ENCODE measurements at places on chromosomes 2 and 18.

DNA sequence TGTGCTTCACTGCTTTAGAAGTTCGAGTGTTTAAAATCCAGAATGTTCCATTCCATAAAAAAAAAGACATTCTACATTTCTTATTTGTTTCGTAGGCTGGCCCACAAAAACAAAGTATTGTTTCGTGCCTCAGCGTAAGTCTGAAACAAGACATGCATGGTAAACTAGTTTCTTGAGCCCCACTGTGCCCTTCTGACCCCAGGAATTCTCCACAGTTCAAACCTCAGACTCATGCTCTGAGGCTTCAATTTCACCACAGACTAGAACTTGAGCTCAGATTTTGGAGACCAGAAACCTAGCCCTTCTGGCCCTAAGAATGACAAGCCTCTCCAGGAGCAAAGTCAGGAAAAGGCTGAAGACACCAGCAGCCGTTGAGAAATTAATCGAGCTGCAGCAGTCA, 151.5 kb downstream of the SLC8A1 start:
- DNase-seq = no peak

GRCh38 chr2:219671279-219671678, 43.8 kb downstream of the SLC4A3 start:
- no peak for DNase-seq

DNA sequence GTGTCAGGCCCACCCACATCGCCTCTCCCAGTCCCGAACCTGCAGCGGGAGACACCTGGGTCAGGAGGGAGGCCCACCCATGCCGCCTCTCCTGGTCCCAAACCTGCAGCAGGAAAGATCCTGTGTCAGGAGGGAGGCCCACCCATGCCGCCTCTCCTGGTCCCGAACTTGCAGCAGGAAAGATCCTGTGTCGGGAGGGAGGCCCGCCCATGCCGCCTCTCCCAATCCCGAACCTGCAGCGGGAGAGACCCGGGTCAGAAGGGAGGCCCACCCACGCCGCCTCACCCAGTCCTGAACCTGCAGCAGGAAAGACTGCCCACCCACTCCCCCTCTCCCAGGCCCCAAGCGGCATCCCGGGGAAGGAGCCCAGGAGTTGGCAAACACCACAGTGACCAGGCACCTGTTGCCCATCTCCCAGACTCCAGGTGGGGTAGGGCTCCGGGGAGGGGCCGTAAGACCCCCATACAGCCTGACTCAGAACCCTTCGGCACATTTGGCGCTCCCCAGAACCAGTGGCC, 7.8 kb downstream of the SLC66A2 start:
- no peak for DNase-seq

DNA sequence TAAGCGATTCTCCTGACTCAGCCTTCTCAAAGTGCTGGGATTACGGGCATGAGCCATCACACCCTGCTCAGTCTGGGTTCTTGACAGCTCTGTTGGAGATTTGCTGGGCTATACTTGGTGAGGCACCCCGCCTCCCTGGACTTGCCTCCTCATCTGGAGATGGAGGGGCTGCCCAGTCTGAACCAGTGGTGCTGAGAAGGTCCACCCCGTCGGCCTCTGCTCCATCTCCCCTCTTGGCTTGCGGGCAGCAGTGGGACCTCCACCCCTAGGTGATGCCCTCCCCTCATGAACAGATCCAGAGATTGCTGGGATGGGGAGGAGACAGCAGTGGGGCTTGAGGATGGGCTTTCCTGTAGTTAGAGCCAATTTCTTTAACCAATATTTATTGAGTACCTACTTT, 120.9 kb downstream of the CLIP4 start:
- DNase-seq = no peak

DNA sequence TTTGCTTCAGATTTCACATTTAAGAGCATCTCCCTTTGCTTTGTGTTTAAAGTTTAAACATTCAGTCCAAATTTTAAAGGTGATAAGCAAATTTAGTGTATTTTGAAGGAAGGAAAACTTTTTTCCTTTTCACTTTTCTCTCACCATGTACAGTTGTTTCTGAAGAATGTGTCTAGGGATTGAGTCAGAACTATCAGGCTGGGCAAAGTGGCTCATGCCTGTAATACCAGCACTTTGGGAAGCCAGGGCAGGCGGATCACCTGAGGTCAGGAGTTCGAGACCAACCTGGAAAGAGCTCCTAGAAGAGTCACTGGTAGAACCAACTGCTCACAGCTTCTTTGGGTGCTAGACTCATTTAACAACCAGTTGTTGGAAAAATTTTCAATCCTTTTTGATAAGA, 327.0 kb upstream of the THUMPD2 start:
- no peak for DNase-seq

GRCh38 chr2:1738646-1739302, 5.5 kb downstream of the PXDN start:
- no peak for DNase-seq

DNA sequence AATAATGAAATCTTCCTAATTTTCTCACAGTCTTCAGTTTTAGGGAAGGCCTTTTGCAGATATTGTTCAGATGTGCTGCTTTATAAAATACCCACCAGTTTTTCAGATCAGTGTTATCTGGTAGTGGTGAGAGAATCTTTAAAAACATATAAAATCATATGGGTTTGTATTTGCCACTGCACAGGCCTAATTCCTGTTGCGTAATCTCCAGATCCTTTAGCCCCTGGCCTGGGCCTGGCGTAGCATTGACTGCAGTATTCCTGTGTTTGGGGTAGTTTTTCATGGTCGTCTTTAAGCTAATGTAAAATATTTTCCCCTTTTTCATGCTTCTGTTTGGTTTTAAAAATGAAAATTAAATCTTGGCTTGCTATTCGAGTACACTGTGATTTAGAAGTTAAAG, 43.2 kb downstream of the TSHZ1 start:
- DNase-seq = no peak

GRCh38 chr2:4791488-4791887, 900.7 kb upstream of the SOX11 start:
- no peak for DNase-seq

- peak; percentile 20 for DNase-seq
These were observed 515 bp upstream of the PLEKHB2 start for GRCh38 chr2:131104487-131105155.

GRCh38 chr2:43931293-43931692, 64.5 kb downstream of the LRPPRC start:
- no peak for DNase-seq

DNA sequence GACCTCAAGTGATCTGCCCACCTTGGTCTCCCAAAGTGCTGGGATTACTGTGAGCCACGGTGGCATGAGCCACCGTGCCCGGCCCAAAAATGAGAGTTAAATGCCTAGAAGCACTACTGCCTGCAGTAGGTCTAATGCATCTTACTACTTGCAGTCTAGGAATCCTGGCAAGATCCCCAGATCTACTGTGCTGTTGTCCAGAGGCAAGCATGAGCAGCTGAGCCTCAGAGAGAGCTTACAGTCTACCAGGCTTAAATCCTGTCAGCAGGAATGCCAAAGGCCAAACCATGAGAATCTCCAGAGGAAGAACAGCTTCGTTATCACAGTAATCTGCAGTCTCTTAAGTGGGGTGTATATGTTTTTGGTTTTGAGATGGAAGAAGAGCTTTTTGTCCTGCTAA, 54.4 kb downstream of the XRCC5 start:
- no peak for DNase-seq

GRCh38 chr2:45008296-45009129, 739 bp downstream of the SIX2 start:
- no peak for DNase-seq

DNA sequence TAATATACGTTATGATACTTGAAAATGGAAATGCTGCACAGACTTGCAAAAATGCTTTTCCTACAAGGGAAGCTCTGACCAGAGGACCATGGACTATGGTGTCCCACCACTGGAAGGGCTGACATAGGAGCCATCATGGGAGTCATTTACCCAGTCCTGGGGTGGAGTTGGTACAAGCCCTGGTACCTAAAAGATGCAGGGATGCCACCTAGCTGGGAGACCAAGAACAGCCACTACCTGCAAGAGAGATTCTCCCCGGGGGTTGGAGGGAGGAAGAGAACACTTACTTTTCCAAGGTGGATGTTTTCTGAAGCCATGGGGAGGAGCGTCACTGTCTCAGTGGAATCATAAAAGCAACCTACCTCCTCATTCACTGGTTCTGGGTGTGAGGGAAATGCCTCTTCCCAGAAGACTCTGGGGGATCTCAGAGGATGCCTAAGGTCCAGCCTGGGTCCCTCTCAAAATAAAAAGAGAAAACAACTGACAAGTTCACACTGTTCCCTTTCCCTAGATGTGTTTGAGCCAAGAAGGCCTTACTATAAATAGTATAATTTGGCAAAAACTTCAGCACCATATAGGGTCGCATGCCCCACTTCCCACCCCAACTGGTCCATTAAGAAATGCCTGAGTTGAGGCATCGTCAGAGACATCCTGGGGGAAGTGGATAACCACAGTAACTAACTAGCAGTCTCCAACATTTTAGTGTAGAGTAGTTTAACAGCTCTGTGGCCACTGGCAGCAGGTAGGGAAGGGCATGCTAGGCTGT, 39.9 kb downstream of the REEP1 start:
- DNase-seq = no peak

DNA sequence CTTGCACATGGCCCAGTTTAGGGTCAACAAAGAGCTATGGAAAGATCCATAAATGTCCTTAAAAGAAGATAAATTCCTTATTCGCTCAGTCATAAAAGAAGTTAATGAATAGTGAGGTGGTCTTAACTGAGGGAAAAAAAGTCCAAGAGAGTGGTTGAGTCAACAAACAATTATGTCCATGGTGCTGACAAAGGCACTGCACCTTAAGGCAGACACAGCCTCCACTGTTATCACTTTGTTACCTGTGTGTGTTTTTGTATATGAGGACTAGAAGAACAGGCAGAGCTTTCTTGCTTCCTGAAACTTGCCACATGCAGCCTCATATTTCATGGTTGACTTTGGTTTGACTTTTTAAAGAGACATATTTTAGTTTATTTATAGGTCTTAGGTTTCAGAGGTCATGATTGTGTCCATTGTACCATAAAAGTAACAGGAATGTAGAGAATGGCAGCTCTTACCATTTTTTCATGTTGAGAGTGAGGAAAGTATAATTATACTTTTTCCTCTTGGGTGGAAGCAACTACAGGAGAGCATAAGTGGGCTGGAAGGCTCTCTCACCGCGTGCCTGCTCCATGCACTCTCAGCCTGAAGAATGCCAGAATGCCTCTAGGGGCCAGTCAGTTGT, 93.6 kb downstream of the XRCC5 start:
- no peak for DNase-seq

GRCh38 chr2:202135091-202135874, 62.2 kb downstream of the KIAA2012 start:
- no peak for DNase-seq

GRCh38 chr2:233409286-233409991, 55.1 kb downstream of the DGKD start:
- DNase-seq = no peak

DNA sequence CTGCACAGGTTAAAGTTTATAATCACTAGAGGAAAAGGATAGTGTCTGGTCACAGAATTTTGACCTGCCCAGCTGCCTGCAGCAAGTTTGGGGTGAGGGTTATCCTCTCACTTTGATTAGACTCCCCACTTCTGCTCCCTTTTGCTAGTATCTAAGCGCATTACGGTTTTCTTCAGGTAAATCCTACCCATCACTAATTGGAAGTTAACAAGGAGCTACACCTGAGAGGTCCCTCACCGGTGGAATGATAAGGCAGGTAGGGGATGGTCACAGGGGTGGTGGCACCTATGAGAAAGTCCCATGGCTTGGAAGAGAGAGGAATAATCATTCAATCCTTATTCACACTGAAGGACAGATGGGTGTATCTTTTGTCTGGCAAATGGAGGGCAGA, 7.6 kb downstream of the BCL2 start:
- DNase-seq = no peak

DNA sequence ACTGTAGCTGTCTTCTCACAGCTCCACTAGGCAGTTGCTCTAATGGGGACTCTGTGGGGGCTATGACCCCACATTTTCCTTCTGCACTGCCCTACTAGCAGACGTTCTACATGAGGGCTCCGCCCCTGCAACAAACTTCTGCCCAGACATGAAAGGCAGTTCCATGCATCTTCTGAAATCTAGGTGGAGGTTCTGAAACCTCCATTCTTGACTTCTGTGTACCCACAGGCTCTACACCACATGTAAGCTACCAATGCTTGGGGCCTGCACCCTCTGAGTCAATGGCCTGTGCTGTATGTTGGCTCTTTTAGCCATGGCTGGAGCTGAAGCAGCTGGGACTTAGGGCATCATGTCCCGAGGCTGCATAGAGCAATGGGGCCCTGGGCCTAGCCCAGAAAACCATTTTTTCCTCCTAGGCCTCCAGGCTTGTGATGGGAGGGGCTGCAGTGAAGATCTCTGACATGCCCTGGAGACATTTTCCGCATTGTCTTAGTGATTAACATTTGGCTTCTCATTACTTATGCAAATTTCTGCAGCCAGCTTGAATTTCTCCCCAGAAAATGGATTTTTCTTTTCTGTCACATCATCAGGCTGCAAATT, 123.0 kb downstream of the MYCN start:
- no peak for DNase-seq

GRCh38 chr2:44801841-44802776, 139.4 kb upstream of the SIX3 start:
- no peak for DNase-seq

- no peak for DNase-seq
These were observed 494.2 kb upstream of the RAB6C start for GRCh38 chr2:129484999-129485897.

DNA sequence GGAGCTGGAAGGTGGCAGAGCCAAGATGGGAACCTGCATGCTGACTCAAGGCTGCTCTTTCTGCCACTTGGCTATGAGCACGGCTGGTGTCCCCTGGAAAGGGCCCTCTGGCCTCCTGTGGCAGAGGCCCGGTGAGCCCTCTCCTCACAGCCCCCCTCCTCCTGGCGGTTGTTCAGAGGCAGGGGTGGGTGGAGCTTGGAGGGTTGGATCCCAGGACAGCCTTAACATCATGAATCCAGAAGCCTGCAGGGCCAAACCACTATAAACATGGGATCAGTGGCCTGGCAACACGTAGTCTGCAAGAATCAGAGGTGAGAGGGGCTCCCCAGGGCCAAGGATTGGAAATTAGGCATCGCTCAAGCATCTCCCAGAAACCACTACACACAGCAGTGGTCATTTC, 48.5 kb upstream of the LOXHD1 start:
- no peak for DNase-seq

- no peak for DNase-seq
These were observed 87.4 kb upstream of the SERPINE2 start for GRCh38 chr2:224126440-224126839.

DNA sequence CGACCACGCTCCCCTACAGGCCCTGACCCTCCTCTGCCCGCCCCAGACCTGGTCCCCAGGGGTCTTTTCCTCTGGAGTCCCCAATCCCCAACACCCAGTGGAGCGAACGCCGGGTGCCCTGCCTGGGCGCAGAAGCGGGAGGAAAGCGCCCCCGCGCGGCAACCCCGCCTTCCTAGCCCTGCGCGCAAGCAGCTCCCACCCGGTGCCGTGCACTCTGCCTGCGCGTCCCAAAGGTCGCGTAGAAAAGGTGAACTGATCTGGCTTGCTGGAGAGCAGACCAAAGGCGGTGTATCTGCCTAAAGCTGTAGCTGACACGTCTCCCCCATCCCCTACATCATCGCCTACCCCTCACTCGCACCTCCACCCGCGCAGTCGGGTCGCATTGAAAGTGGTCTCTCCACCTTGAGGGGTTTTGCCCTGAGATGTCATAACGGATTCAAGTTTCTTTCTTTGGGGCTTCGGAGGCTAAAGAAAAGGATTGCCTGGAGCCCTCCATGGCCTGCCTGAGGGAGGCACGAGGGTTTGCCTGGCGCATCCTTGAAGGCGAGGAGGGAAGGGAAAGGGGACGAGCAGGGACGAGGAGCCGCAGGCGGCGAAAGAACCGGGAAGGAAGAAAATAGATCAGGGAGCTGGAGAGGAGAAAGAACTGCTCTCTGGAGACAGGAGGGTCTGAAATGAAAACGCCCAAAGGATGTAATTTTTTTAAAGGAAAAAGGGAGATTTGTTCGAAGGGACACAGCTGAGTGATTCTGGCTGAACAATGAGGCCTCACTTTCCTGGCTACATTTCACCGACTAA, 5.8 kb downstream of the GAD1 start:
- DNase-seq = no peak
